ENCODE measurements at places on chromosomes 4 and X. TPM values are rescaled to one million over a fixed set of nuclear protein-coding genes. Genes with fewer than 3 reads are reported as not detected.

DNA sequence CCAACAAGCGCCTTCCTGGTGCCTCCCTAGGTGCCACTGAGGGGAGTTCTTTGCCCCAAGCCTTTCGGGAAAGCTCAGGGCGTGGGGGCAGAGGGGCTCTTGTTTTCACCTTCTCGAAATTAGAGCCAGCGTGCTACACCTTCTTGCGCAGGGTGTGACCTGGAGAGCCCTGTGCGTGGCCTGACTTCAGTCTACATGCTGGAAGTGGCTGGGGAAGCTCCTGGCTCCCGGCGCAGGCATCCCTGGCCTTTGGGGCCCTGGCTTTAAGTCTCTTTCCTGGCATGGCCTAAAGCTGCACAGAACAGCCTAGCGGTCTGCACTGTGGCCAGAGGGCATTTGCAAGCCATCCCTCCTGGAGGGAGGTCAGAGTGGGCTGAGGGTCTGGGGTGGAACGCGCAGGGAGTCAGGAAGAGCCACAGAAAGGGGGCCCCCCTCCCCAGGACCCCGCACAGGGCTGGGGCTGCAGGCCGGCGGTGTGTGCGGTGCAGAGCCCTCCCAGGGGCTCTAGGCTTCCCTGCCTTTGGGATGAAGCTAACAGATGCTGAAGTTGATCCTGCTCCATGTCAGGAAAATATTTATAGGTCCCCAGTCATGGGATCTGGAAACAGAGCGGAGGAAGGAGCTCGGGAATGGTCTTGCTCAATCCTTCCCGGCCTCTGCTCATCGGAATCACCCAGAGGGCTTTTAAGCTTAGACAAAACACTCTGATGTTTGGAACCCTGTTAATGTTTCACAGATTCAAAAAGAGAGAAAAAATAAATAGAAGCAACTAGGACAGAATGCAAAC is 781 bp upstream of the SPON2 start:
- DNase-seq = no peak
- no peak overlapping the region for H3K4me3 ChIP-seq
- peaks cover 24% of the 10 kb centered on the region for H3K27me3 ChIP-seq
- peaks cover 15% of the 10 kb centered on the region for H3K4me1 ChIP-seq
- no peaks in the 10 kb centered on the region for H3K36me3 ChIP-seq

Gene EVC2
- total RNA-seq = 0.72 TPM

Gene TCEAL7
- total RNA-seq = not detected

Gene AFF2
- total RNA-seq = 1.8 TPM

GRCh38 chr4:123055943-123056342 is 133.5 kb upstream of the NUDT6 start:
- no peaks in the 10 kb centered on the region for H3K4me1 ChIP-seq
- no peaks in the 10 kb centered on the region for H3K27me3 ChIP-seq
- no peak overlapping the region for H3K4me3 ChIP-seq
- peaks cover 54% of the 10 kb centered on the region for H3K36me3 ChIP-seq

Gene PDZD4
- total RNA-seq = 0.32 TPM

- peaks cover 3% of the 10 kb centered on the region for H3K4me1 ChIP-seq
- H3K36me3 ChIP-seq = no peaks in the 10 kb centered on the region
- no peaks in the 10 kb centered on the region for H3K27me3 ChIP-seq
- no peak for DNase-seq
Observed at GRCh38 chrX:155334486-155335336, at the start of gene CLIC2. CLIC2 (minus strand) TSS chrX:155334614; CDS start chrX:155334427, 187 bp downstream.

- H3K36me3 ChIP-seq = no peaks in the 10 kb centered on the region
- no peak overlapping the region for H3K27ac ChIP-seq
- peaks cover 3% of the 10 kb centered on the region for H3K27me3 ChIP-seq
- no peaks in the 10 kb centered on the region for H3K4me1 ChIP-seq
Observed at GRCh38 chr4:142960867-142961644, 115.0 kb upstream of the INPP4B start.

DNA sequence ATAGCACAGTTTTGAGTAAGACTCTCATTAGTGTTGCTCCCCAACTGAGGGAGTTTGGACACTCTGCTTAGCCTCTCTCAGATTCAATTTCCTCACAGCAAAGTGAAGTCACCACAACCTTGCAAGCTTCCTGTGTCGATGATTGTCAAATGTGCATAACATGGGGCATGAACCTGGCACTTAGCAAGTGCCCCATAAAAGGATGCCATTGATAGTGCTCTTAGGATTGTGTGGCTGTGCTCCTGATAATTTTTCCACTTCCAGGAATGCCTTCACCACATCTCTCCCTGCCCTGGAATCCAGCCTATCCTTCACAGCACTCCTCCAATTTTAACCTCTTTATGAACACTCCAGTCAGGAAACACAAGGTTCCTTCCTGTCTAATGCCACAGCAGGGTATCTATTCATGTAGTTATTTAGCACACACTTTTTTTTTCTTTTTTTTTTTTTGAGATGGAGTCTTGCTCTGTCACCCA is 309.4 kb downstream of the PPP3CA start:
- H3K4me3 ChIP-seq = no peak overlapping the region
- H3K4me1 ChIP-seq = peaks cover 34% of the 10 kb centered on the region
- peaks cover 15% of the 10 kb centered on the region for H3K36me3 ChIP-seq
- peak overlapping the region; percentile 81 for H3K27ac ChIP-seq

Gene GAGE12F
- total RNA-seq = not detected

- H3K4me1 ChIP-seq = no peaks in the 10 kb centered on the region
- no peaks in the 10 kb centered on the region for H3K36me3 ChIP-seq
- no peak for DNase-seq
- H3K27ac ChIP-seq = no peak overlapping the region
Observed at GRCh38 chrX:105483011-105483410, 262.5 kb upstream of the TEX13A start.

Gene SSX4
- not detected for total RNA-seq

Gene SMIM14
- total RNA-seq = 4.4 TPM

- no peak overlapping the region for H3K4me3 ChIP-seq
- no peak for DNase-seq
- no peaks in the 10 kb centered on the region for H3K27me3 ChIP-seq
- H3K36me3 ChIP-seq = no peaks in the 10 kb centered on the region
- no peaks in the 10 kb centered on the region for H3K4me1 ChIP-seq
Observed at GRCh38 chr4:105815701-105816100, 79.6 kb upstream of the NPNT start.

DNA sequence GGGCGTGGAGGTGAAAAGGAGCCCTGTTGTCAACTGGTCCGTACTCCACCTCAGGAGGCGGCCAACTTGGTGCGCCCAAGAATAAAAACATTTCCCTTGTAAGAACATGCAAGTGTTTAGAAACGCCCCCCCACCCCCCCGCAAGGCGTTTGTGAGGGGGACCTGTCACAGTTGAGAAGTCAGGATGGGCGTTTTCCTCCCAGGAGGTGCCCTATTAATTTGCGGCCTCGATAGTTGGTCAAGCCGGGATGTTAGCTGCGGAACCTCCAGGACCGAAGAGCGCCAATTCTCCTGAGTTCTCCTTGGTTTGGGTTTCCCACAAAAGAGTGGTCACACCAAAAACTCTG is 651 bp upstream of the SAP30 start:
- H3K27ac ChIP-seq = peak overlapping the region; percentile 99
- DNase-seq = peak; percentile 67
- peaks cover 22% of the 10 kb centered on the region for H3K36me3 ChIP-seq
- H3K27me3 ChIP-seq = no peaks in the 10 kb centered on the region
- H3K4me1 ChIP-seq = peaks cover 47% of the 10 kb centered on the region

DNA sequence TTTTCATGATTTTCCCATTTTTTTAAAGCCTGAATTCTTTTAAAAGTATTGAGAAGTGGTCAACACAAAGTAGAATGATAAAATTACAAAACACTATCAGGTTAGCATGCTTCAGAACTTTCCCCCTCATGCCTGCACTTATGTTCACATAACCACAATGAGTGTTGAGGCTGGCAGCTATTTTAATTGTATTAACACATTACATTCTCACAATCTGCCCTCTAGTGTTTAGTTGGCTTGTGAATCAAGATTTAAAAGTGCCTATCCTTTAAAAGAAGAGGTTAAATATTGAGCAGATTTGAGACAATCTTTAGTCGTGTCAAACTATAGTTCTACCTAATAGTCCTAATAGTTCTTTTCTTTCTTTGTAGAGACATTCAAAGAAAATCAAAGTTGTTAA is 93.6 kb upstream of the NAP1L5 start:
- H3K4me3 ChIP-seq = no peak overlapping the region
- no peak for DNase-seq
- H3K27me3 ChIP-seq = no peaks in the 10 kb centered on the region
- H3K36me3 ChIP-seq = peaks cover 9% of the 10 kb centered on the region
